ENCODE measurements at places on chromosomes 2 and 18. TPM values are rescaled to one million over a fixed set of nuclear protein-coding genes. Genes with fewer than 3 reads are reported as not detected.

The LRP2 gene
- not detected for total RNA-seq

The SSB gene
- 44.8 TPM for total RNA-seq

The RTTN gene
- total RNA-seq, result 4.7 TPM

The COL5A2 gene
- 6.9 TPM for total RNA-seq

The NDUFB3 gene
- total RNA-seq, result 188 TPM

The CNRIP1 gene
- total RNA-seq, result 11.7 TPM

The RPRM gene
- total RNA-seq, result not detected

The CYP27C1 gene
- total RNA-seq, result 0.10 TPM

The CXCR1 gene
- total RNA-seq, result 0.96 TPM

The ZAP70 gene
- total RNA-seq, result 0.94 TPM

The ACMSD gene
- not detected for total RNA-seq

GRCh38 chr2:234241656-234242458 is 191.4 kb downstream of the SPP2 start:
- no peak overlapping the region for H3K4me3 ChIP-seq
- H3K27me3 ChIP-seq, result no peaks in the 10 kb centered on the region
- no peaks in the 10 kb centered on the region for H3K4me1 ChIP-seq
- no peaks in the 10 kb centered on the region for H3K36me3 ChIP-seq

GRCh38 chr2:165633431-165633830 is 160.6 kb downstream of the GALNT3 start:
- peaks cover 2% of the 10 kb centered on the region for H3K36me3 ChIP-seq
- no peak overlapping the region for H3K27ac ChIP-seq
- DNase-seq, result no peak
- no peaks in the 10 kb centered on the region for H3K27me3 ChIP-seq
- no peak overlapping the region for H3K4me3 ChIP-seq

- no peaks in the 10 kb centered on the region for H3K27me3 ChIP-seq
- H3K27ac ChIP-seq, result no peak overlapping the region
- no peaks in the 10 kb centered on the region for H3K36me3 ChIP-seq
- no peak for DNase-seq
- no peaks in the 10 kb centered on the region for H3K4me1 ChIP-seq
- no peak overlapping the region for H3K4me3 ChIP-seq
Measured at GRCh38 chr2:108404784-108405397, 27.1 kb downstream of the SULT1C4 start.

- peak overlapping the region; percentile 70 for H3K27ac ChIP-seq
- H3K4me3 ChIP-seq, result peak overlapping the region; percentile 36
- no peaks in the 10 kb centered on the region for H3K36me3 ChIP-seq
- DNase-seq, result peak; percentile 63
- no peaks in the 10 kb centered on the region for H3K27me3 ChIP-seq
- H3K4me1 ChIP-seq, result peaks cover 42% of the 10 kb centered on the region
Measured at GRCh38 chr2:64327510-64328414, 126.2 kb upstream of the LGALSL start.

- H3K27me3 ChIP-seq, result no peaks in the 10 kb centered on the region
- no peaks in the 10 kb centered on the region for H3K36me3 ChIP-seq
- no peak overlapping the region for H3K4me3 ChIP-seq
- DNase-seq, result no peak
Measured at GRCh38 chr2:48841126-48841525, 85.6 kb upstream of the LHCGR start.

- H3K4me1 ChIP-seq, result no peaks in the 10 kb centered on the region
- no peak overlapping the region for H3K27ac ChIP-seq
Measured at GRCh38 chr18:25759111-25759510, 331.3 kb downstream of the SS18 start.

GRCh38 chr2:102442967-102443828 is 20.2 kb downstream of the IL18RAP start:
- H3K36me3 ChIP-seq, result no peaks in the 10 kb centered on the region
- DNase-seq, result no peak
- H3K27me3 ChIP-seq, result no peaks in the 10 kb centered on the region
- H3K4me3 ChIP-seq, result no peak overlapping the region

DNA sequence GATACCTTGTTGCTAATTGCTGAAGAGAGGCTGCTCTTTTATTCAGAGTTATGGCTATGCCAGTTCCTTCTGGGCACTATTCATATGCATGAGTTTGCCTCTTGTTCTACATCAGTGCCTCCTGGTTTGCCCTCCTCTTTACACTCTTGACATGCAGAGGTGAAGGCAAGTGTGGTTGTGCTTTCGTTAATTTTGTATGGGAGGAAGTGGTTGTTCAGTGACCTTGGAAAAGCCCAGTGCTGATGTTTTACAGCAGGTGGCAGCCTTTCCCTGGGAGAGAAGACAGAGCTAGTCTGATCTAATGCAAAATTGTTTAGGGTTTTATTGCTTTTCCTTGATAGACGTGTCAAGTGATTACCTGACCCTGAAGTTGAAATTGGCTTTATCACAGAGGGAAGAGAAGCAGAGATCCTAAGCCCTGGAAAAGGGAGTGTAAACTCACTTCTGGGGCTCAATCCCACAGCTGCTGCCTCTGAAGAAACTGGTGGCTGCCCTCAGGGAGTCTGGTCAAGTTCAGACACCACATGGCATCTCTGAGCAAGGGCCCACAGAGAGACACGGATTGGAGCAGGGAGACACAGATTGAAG is 30.5 kb upstream of the VPS54 start:
- no peak overlapping the region for H3K4me3 ChIP-seq
- no peaks in the 10 kb centered on the region for H3K36me3 ChIP-seq

DNA sequence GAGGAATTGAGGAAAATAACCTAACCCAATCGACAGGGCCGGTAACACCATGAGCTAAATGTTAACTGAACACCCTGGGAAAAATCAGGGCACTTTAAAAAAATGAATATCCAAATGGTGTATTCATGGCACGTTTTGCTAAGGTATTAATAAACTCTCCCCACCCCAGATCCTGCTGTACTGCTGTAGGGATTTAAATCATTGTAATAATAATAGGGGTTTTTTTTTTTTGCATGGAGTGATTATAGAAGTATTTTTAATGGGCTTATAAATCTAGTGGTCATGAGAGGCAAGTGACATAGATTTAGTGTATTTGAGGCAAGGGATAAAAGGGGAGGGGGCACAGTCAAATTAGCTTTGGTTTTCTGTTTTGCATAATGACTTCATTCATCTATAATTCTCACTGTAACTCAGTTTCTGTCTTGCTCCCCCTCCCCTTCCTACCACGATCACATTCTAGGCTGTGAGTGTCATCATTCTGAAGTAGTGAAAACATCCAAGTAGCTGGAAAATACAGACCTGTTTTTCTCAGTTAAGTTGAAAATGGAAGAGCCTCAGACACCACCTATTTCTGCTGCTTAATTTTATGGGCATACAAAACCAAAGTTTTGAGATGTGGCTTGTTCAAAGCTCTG is 18.2 kb upstream of the MGAT5 start:
- no peak for DNase-seq
- H3K36me3 ChIP-seq, result no peaks in the 10 kb centered on the region
- no peak overlapping the region for H3K27ac ChIP-seq
- H3K4me3 ChIP-seq, result no peak overlapping the region
- H3K4me1 ChIP-seq, result peaks cover 4% of the 10 kb centered on the region
- no peaks in the 10 kb centered on the region for H3K27me3 ChIP-seq

DNA sequence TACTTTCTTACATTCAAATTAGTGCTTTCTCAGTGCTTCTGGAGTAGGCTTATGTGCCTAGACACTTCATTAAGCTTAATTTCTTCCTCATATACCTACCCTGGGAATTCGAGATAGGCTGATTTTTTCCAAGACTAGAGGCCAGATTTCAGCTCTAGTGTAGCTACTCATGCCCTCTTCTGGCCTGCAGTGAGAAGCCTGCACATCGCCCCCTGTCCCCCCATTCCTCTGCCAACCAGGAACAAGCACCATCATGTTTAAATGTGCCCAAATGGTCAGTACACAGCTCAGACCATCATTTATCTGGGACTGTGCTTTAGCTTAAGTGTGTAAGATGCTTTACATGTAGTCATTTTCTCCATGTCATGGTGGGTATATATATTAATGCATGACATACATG is 1218.8 kb upstream of the LRRTM1 start:
- H3K36me3 ChIP-seq, result no peaks in the 10 kb centered on the region
- no peaks in the 10 kb centered on the region for H3K4me1 ChIP-seq
- H3K4me3 ChIP-seq, result no peak overlapping the region
- no peaks in the 10 kb centered on the region for H3K27me3 ChIP-seq
- no peak overlapping the region for H3K27ac ChIP-seq

DNA sequence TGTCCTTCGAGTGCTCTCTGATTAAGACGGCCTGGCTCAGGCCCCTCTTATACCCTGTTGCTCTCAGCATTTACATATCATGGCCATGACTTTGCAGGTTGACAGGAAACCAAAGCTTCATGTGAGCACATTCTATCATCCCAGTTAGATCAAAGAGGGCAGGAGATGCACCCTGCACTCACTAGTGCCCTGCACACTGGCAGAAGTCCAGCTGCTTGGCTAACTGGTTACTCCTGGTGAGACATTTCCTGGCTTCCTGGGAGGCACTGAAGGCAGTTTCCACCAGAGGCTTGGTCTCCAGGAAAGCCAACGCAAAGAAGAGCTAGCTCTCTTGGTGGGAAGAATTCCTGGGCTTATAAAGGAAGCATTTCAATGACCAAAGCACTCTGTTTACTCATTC is 66.3 kb downstream of the LIPG start:
- H3K27ac ChIP-seq, result no peak overlapping the region
- no peaks in the 10 kb centered on the region for H3K36me3 ChIP-seq
- H3K27me3 ChIP-seq, result no peaks in the 10 kb centered on the region
- DNase-seq, result no peak
- no peak overlapping the region for H3K4me3 ChIP-seq

- H3K4me1 ChIP-seq, result peaks cover 27% of the 10 kb centered on the region
- peak overlapping the region; percentile 76 for H3K27ac ChIP-seq
- H3K36me3 ChIP-seq, result no peaks in the 10 kb centered on the region
- no peaks in the 10 kb centered on the region for H3K27me3 ChIP-seq
- H3K4me3 ChIP-seq, result no peak overlapping the region
Measured at GRCh38 chr2:237280939-237281338, 133.0 kb downstream of the COL6A3 start.

Data from psoas muscle (tissue), 8 donors.